NCI-H2227 treated with DMSO at 0.1 percent for 48 hours (cell line): ENCODE measurements at places on chromosomes 4 and X.
A peak's percentile ranks its signal among the peaks of the same experiment; 100 is the strongest.

- DNase-seq: no peak
Measured at GRCh38 chrX:94107981-94108380, 434.0 kb downstream of the FAM133A start.

DNA sequence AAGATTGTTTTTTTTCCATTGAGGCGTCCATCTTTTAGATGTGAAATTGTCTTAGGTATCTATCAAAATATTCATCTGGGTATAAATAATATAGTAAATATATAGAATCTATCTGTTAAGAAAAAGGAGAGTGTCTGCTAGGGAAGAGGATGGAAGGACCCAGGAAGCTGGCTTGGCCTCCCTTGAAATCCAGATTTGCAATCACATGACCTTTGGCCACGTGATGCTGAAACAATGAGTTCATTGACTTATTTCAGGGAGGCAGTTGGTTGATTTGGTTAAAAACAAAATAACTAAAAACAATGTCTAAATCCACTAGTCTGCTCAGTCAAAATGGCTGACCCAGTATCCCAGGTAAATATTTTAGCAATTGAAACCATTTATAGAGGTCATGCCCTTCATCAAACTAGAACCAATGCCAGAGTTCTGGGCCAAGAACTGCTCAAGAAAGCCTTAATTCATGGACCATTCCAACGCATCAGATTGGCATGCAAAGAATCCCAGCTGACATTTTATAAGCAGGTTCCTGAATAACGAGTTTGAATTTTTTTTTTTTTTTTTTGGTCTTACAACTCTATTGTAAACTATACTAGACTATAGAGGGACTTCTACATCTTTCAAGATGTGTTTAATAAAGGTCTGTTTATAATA lies 172.7 kb downstream of the MID1 start:
- no peak for DNase-seq

DNA sequence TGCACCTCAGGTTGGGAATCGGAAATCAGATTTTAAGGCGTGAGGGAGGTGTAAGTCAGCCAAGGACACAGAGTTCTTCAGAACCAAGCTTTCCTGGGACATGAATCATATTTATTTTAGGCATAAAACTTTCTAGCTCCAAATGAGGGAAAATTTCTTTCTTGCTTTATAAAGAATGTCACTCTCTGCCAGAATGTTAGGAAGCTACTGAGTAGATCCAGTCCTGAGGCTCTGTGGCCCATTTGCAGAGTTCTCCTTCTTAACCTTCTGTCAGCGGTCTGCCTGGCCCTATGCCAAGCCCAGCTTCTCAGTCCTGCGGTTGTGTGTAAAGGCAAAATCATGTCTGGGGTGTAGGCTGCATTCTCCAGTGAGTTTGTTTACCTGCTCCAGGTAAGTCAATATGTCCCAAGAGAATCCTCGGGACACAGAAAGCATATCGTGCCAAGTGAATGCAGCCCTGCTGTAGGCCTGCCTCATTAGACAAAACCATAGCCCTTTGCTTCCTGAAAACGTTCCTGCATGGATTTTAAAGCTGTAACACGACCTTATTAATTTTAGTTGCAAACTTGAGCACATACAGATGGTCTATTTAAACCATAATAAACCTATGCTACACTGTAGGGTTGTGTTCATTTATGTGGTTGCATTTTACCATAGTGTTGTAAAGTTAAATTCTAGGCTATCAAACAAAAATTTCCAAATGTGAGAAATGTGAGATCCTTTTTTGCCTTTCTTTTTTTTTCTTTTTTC lies 29.2 kb upstream of the CCNI start:
- DNase-seq: no peak

- no peak for DNase-seq
Measured at GRCh38 chrX:46707274-46707965, 51.5 kb downstream of the SLC9A7 start.

DNA sequence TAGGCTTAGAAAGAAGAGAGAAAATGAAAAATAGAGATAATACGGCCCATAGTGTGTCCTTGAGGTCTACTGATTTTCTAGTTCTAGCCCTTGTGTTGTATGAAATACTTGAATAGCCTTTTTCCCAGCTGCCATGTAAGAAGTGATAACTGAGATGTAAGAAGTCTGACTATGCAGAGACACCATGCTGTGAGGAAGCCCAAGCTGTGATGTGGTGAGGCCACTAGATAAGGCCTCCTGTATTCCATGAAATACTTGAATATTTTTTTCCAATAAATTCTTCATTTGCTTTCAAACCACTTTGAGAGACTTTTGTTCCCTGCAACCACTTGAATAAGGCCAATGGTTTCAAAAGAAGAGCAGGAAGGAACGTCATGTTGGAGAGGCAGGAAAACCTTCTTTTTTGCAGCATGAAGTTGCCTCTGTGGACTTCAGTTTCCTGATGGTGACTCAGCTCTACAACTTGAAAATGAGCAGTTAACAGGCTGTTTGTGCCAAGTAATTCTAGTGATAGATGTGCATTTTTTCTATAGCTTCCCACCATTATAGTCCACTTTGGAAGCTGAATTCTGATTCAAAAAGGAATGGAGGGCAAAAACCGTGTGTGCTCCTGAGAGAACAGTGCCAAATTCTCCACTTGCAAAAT lies 25.5 kb upstream of the FAM9C start:
- no peak for DNase-seq

DNA sequence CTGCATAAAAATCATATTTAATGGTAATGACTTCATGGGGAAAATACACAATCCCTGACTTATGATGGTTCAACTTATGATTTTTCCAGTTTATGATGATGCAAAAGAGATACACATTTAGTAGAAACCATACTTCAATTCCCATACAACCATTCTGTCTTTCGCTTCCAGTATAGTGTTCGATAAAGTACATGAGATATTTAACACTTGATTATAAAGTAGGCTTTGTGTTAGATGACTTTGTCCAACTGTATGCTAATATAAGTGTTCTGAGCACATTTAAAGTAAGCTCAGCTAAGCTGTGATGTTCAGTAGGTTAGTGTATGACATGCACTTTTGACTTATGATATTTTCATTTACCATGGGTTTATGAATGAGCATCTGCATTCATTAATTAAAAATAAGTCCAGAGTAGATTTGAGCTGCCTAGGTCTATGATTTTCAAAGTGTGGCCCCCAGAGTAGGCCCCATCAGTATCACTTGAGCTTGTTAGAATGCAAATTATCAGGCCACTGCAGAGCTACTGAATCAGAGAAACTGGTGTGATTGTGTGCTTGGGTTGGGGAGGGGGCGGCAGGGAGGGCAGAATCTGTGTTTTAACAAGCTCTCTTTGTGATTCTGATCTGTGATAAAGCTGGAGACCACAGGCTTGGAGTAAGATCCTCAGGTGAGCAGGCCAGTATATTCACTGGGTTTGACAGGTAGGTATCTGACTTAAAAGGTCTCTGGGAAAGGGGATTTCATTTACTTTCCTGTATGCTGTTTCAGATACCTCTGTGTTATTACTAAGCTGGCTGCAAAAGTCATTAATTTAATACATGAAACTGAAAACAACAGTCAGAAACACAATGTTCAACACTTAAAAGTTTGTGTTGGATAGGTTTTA lies 8.4 kb downstream of the ATP10D start:
- no peak for DNase-seq

DNA sequence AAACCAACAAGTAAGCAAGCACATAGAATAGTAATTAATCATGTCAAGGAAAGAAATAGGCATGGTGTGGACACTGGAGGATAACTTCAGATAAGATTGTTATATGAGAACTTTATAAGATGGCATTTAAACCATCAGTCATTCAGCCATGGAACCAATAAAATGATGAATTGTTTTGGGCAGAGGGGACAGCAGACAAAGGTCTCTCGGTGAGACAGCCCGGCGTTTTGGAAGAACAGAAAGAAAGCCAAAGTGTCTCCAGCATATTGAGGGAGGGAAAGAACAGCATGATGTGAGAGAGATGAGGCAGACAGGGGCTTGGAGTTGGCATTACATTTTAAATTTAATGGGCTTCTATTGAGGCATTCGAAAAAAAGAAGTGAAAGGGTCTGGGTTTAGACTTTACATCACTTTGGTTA lies 883 bp upstream of the PPM1K start:
- no peak for DNase-seq

- no peak for DNase-seq
Measured at GRCh38 chrX:100681599-100681998, 37.6 kb downstream of the SRPX2 start.

DNA sequence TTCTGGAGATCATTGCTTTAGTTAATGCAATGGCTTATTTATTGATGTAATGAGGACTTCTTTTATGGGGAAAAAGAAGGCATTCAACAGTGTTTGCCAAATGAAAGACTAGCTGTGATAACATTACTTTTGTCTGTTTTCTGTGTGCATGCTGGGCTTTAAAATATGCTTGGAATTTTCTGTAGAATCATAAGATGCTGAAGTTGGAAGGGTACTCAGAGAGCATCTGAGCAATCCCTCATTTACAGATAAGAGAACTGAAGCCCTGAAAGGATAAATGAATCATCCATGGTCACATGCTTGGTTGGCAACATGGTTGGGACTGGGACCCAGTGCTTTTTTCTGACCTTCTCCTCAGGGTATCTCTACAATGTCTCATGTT lies 31.4 kb upstream of the PITX2 start:
- DNase-seq: no peak

DNA sequence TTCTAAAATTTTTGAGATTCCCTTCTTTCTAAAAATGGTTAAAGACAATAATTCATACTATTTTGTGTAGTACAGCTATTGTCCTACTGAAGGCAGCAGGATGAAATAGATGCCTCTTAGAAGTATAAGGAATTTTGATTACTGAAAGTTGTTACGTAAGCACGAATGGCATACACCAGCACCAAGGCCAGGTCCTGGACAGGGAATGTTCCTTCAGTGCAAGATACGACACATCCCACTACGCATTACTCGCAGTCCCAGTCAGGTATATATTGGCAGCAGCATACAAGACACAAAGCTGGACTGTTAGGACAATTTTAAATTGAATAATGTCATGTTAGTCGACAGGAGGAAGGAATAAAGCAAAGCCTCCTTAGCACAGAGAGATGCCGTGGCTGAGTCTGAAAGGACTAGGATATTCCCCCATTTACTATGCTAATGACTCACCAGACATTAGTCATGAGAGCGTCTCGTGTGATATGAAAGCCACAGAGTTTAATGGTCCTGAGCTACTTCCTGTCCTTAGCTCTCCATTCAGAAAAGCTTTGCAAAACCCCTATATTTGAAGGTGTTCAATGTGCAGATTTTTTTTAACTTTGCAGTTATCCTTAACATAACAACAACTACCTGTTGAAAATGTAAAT lies 504.3 kb downstream of the FAM133A start:
- no peak for DNase-seq

- no peak for DNase-seq
Measured at GRCh38 chr4:155640751-155641150, 25.9 kb upstream of the GUCY1A1 start.

DNA sequence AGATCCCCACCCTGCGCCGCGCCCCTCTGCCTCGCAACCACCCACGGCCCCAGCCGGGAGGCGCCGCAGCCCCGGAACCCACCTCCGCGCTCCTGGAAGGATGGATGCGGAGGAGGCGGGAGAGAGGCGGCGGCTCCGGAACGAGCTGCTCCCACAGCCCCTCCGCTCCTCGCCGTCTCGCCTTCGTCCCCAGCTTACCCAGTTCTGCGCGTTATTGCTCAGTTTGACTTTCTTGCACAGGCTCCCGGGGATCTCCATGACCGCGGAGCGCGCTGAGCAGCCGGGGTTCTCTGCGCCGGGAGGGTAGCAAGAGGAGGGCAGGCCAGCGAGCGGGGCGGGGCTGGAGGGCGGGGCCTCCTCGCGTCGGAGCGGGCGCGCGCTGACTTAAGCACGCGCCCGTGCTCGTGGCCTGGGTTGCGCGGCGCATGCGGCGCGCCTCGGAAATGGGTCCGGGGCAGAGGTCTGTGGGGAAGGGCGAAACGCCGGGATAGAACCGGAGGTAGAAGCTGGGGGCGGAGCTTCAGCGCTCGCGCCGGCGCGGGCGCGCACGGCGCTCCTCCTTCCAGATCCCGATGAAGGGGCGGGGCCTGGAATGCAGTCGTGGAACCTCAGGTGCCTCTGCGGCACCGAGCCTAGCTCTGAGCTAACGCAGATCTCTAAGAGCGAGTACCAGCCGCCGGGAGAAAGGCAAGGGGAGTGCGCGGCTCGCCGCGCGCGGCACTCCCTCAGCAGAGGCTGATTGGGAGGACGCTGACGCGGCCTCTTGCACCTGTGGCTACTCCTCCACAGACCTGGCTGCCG lies at the start of gene PAPSS1:
Gene PAPSS1 (minus strand): TSS at position 313 of the 801 bp plus-strand sequence. CDS start 55 bp downstream, at position 258.
- DNase-seq: peak; percentile 71

- no peak for DNase-seq
Measured at GRCh38 chr4:72587334-72587733, 18.3 kb upstream of the ADAMTS3 start.

DNA sequence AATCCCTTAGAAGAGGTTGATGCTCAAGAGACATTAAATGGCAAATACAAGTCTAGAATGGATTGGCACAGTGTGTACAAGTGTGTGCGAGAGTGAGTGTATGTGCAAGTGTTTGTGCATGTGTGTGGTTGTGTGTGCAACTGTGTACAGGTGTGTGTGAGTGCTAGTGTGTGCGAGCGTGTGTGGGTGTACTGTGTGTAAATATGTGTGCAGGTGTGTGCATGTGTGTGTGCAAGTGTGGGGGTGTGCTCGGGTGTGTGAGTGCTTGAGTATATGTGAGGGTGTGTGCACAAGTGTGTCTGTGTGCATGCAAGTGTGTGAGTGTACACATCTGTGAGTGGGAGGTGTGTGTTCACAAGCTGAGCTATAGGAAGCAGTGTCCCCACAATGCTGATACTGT lies 5.9 kb downstream of the TREX2 start:
- no peak for DNase-seq

- DNase-seq: no peak
Measured at GRCh38 chr4:24645765-24646550, 61.6 kb upstream of the DHX15 start.

- no peak for DNase-seq
Measured at GRCh38 chr4:142095886-142096605, 459.7 kb downstream of the IL15 start.

DNA sequence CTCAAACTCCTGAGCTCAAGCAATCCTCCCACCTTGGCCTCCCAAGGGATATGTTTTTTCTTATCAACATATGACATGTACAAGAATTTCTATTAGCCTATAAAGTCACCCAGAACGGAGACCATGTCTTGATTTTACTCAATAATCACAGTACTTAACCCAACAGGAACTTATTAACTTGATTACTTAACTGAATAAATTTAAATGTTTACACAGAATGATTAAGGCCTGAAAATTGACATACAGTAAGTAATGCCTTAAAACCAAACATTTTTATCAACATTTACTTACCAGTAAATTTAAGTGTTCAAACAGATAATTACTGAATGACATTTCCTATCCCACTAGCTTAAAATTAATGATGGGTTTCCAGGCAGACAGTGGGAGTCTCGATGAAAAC lies 25.4 kb downstream of the EIF4E start:
- no peak for DNase-seq

- no peak for DNase-seq
Measured at GRCh38 chr4:120557372-120557771, 365.2 kb downstream of the PRDM5 start.

- DNase-seq: no peak
Measured at GRCh38 chr4:139735381-139736273, 70.0 kb downstream of the MGST2 start.
